ENCODE measurements at places on chromosomes 5 and 9.

DNA sequence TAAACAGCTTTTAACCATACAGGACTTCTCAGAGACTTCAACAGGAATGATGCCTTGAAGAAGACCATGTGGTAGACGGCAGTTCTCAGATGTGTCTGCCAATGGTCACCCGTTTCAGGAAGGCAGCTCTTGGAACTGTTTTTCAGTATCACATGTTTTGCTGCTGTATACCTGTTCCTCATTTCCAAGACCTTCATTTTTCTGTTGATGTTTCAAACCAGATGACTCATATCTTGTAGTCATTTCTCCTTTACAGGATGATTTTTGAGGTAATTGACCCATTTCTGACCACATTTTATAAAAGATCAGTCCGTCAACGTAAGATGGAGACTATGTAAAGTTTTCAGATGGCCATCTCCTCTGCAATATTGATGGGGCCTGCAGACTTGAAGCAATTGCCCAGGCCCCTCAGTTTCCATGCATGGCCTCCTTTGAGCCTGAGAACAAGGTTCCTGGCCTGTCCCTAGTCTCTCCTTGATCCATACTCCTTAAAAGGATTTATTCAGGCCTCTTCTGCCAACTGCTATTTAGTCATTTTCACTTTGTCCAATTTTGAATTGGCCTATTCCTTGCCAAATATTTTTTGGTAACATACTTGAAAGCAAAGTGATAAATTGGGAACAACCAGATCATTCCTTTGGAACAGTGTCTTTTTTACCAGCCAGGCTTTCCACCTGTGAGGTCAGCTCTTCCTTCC lies 128.6 kb downstream of the PDZD2 start:
- no peak for DNase-seq

DNA sequence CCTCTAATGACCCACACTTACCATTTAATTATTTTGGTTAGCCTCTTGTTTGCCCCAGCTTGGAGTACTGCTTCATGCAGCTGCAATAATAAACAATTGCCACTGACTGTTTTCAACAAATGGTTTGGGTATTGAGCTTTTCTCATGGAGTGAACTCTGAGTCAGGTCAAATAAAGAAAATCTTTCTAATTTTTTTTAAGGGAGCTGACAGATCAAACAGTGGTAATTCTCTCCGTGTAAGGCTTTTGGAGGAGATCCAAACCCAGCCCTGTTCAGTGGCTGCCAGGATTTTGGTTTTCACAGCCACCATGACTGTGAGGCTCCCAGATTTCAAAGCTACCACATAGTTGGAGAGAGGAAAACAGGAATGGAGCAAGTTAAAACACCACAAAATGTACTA lies 110.7 kb upstream of the EFNA5 start:
- no peak for DNase-seq

DNA sequence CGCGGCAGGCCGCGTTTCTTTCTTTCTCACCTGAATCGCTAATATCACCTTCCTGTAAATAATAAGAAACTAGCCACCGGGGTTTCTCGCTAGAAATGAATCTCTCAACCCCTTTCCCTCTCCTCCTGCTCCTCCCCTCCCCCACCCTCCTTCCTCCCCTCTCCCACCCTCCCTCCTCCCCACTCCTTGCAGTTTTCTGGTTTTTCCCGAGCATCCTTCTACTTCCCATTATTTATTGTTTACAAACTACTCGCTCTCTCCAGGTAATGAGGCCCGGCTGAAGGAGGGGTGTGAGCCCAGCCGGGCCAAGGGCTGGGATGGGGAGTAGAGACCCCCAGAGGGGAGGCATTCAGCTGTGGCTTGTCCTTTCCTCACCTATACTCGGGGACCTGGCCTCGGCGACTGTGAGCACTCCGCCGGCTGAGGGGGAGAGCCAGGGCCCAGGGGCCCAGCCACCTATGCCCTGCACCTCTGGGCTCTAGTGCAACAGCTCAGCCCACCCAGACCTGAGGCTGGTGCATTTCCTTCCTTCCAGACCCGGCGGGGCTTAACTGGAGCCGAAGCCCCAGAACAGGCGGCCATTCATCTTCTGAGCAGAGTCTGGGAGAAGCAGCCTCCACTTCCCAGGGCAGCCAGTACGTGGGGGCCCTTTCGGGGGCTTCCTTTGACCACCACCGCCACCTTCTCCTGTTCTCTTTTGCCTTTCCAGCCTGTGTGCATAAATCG lies 2.1 kb upstream of the IRX4 start:
- DNase-seq, result no peak

GRCh38 chr5:14665101-14665822 lies 744 bp downstream of the OTULIN start:
- peak; percentile 34 for DNase-seq

DNA sequence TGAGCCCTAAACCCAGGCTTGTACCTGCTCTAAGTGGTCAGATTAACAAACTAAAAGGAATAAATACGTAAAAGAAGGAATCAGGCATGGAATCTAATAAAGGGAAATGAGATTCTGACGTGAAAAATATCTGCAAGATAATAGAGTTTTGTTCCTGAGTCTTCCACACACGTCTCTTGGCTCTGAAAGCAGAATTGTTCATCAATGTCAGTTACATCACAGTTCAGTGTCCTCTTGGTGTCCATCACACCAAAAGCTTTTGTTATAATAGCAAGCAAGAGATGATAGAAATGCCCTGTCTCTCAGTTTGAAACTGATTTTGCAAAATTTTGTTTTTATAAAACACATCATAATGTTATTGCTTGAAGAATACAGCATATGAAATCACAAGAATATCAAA lies 34.7 kb upstream of the NMUR2 start:
- no peak for DNase-seq

DNA sequence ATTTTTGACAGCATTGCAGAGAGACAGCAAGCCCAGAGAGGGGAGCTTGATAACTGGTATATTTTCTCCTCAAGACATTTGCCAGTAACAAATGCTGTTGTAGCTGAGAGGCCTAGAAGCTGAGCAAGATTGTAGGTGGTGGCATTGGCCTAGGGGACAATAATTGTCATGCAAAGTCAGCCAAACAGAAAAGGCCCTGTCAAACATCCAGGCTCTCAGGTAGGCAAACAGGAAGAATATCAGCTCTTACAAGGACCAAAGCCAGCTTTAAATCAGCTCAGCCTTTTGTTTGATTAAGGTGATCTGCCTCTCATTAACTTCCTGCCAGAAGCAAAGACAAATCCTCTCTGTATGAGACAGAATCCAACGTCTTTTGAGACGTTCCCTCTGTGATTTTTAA lies 29.7 kb upstream of the BARX1 start:
- DNase-seq, result no peak

- DNase-seq, result no peak
Measured at GRCh38 chr9:134970719-134971118, 53.0 kb upstream of the FCN1 start.

- no peak for DNase-seq
Measured at GRCh38 chr9:116087751-116088194, 65.8 kb upstream of the PAPPA start.

DNA sequence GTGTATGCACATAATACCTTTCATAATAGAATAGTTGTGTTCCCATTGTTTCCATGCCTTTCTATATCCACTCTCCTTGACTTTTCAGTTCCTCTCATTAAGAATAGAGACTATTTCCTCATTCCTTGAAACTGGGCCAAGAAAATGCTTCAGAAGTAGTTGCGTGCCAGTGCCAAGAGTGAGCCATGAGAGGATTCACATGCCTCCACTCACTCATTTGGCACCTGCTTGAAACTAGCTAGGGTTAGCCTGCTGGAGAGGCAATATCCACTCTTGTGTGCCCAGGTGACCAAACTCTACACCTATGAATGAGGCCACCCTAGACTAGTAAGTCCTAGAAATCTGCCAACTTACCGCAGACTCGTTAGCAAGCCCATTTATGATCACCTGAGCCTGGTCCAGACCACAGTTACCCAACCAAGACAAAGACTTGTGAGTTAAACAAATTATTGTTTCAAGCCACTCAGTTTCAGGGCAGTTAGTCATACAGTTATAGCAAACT lies 276.3 kb downstream of the EPB41L4A start:
- no peak for DNase-seq

DNA sequence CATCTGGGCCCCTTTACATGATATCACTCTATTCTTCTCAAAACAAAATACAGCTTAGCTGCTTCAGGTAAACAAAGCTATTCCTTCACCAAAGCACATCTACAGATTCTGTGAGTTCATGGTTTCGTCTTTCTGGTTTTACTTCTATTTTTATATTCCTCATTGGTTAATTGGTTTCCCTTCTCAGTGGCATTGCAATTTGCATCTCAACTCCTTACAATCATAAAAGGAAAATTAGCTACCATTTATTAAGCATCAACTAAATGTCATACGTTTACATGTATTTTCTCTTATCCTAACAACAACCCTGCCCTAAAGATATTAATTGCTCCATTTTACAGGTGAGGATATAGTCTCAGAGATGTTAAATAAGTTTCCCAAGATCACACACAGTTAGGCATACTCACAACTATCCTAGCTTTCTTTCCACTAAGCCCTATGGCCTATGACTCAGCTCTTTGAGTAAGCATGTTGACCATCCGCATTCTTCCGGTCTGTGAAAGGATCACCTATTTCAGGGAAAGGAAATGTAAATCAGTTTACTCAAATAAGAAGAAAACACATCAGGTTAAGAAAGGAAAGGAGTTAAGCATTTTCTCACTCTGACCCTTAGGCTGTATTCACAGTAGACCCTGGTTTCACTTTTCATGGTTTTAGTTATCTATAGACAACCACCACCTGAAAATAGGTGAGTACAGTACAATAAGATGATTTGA lies 146.1 kb downstream of the CAAP1 start:
- no peak for DNase-seq

- DNase-seq, result no peak
Measured at GRCh38 chr5:59542851-59543820, 350.4 kb downstream of the PDE4D start.

DNA sequence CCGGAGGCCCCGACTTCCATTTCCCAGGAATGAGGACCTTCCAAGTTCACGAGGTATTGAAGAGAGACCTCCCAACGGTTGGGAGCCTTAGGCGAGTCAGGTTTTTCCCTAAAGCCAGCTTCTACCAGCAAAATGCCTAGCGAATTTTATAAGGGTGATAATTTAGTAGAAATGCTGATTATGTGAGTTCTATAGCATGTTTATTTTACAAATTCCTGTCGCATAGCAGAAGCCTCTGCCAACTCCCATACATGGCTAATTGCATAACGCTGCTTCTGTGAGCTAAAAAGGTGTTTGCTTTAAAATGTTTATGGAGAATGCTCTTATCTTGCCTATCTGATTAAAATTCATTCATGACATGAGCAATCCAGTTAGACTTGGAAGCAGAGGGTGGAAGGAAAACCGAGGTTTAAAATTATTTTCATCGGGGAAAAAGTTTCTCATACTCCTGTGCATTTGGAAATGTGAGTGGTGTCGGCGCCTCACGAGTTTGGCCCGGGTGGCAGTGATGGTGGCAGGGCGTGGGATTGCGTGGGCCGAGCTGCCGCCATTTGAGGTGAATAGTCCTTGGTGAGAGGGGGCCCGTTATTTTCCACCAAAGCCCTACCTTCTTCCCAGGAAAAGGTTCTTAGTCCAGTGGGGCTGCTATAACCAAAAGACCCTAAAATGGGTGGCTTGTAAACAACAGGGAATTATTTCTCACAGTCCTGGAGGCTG lies 104.4 kb upstream of the FCN2 start:
- DNase-seq, result no peak

DNA sequence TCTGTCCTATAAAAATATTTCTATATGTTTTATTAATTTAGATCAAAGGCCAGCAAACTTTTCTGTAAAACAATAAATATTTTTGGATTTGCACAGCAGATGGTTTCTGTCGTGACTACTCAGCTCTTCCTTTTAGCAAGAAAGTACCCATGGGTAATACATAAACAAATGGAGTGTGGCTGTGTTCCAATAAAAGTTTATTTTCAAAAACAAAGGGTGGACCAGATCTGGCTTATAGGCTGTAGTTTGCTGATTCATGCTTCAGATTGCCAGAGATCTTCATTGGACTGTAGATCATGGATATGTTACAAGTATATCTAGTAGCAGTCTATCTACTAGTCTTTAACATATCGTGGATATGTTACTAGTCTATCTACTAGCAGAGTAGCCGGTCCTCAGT lies 590.5 kb downstream of the CSNK1G3 start:
- no peak for DNase-seq

DNA sequence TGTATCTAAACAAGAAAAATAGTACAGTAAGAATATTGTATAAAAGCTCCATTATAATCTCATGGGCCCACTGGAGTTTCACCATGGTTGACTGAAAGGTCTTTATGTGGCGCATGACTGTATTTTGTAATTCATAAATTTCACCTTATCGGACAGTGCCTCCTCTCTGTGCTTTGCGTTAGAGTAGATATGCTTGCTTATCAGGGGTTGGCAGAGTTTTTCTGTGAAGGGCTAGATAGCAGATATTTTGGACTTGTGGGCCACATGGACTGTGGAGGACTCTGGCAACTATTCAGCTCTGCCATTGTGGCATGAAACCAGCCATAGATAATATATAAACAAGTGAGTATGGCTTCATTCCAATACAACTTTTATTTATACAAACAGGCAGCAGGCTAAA lies 23.2 kb downstream of the GAPVD1 start:
- no peak for DNase-seq

DNA sequence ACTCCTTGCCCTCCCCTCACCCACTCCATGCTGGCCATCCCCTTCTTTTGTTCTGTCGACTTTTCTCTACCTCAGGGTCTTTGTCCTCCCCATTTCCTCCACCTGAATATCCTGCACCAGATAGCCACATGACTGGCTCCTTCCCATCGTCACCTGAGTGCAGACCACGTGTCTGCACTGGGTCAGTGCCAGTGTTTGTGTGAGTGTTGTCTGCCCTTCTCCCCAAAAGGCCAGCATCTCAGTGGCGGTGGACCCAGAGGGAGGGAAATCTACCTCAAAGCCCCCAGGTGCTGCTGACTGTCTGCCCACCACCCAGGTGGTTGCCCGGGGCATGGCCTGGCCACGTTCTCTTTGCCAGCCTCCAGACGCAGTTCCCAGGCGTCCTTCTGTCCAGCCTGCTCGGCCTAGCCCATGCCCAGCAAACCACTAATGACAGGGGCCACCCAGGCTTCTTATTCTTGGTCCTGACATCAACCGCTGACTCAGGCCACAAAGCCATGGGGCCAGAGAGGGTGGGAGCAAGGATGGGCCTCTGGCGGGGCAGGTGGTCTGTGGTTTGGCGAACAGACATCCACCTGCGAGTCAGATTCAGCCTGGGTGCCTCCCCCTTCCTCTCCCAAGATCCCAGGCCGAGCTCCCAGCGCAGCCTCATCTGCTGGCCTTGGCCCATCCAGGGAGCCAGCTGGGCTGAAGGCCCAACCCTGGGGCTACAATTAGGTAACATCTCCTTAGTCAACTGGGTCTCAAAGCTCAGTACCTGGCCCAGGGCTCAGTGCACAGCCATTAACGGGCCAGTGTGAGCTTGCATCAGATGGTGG lies 5.5 kb upstream of the NINJ1 start:
- no peak for DNase-seq

- no peak for DNase-seq
Measured at GRCh38 chr5:164289526-164289925, 784.1 kb downstream of the MAT2B start.

- DNase-seq, result no peak
Measured at GRCh38 chr5:76576996-76577395, 46.2 kb downstream of the F2RL2 start.

- no peak for DNase-seq
Measured at GRCh38 chr5:180140571-180140970, 68.4 kb downstream of the RASGEF1C start.
